ENCODE measurements at places on chromosomes 3 and 15.
A peak's percentile ranks its signal among the peaks of the same experiment; 100 is the strongest.

- no peak for DNase-seq
Measured at GRCh38 chr3:139540651-139541531, 1.3 kb upstream of the RBP1 start.

DNA sequence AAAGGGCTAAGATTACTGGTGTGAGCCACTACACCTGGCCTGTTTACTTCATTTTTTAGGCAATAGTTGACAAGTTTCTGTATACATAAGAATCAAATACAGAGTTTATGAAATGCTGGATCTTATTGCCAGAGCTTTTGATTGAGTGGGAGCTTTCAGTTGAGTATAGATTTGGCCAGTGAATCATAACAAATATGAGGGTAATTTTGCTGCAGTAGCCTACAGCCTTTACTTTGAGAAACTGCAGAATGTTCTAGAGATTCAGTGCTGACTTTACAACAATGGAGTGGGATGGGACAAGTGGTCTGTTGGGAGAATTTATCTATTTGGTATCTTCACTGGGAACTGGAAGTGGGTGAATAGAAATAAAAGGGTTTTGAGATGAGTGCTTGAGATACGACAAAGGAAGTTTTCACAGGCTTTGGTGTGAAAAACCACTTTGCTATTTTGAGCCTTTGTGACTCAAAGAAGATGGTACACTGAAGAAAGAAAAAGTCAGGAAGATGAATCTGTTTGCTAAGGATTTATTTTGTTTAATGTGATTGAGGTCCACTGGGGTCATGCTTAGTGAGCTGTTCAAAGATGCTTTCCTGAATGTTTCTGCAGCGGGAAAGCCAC, 227.8 kb downstream of the UBE2E2 start:
- DNase-seq, result no peak

DNA sequence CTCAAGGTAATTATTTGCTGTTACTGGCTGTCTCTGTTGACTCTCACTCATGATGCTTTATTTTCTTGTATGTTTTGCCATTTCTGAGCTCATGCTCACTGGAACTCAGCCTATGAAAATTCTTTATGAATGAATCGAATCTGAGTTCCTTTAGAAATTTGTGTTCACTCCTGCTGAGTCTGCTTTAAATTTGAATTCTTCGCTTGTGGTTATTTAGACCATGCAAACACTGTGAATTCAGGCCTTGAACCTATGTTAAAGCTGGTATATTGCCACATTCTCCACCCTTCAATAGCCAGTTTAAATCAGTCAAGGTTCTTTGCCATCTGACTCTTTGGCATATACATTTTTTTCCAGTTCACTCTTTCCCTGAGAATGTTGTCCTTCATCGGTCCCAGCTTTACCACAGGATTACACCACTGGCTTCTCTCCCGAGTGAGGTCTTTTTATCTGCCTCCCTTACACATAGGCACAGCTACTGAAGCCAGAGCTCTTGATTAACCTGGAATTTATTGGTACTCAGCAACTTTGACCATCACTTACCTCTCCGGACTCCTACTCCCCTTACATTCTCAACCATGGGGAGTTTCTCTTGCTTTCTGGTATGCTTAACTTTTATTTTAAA, 400.6 kb downstream of the VPS13C start:
- peak; percentile 67 for DNase-seq

DNA sequence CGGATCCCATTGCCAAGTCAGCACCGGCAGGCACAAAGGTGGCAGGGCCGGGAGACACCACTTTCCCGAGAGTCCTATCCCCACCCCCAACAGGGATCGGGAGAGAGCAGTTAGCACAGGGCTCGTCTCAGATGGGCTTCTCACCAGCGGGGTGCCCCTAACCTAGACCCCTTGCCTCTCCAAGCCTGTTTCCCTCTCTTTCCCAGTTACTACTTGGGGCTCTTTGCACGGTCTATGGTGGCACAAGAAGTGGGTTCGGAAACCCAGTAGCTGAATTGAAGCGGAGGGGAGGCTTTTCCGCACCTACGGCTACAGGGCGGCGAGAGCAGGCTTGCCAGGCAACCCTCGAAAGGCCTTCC, 383 bp upstream of the EFCC1 start:
- no peak for DNase-seq

DNA sequence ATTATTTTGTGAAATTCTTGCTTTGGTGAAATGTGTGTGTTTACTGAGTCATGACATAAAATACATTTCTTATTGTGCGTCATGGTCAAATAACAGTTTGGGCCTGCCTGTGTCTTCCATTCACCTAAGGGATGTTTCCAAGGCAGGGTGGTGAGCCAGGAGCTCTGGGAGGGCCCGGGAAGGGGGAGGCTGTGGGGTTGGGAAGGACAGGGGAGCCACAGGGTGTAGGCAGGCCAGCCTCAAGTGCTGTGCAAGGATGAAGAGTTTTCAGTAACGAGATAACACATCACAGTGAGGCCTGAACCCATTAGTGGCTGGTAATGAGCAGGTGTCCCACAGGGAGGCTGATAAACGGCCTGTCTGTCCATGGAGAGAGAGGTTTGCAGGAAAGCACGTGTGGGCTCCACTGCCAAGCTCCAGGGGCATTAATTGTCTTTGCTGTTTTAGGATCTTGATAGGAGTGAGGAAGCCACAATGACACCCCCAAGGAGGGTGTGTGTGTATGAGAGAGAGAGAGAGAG, 35.6 kb upstream of the SEC13 start:
- DNase-seq, result no peak

GRCh38 chr3:53217175-53217574, 38.6 kb downstream of the TKT start:
- DNase-seq, result no peak

DNA sequence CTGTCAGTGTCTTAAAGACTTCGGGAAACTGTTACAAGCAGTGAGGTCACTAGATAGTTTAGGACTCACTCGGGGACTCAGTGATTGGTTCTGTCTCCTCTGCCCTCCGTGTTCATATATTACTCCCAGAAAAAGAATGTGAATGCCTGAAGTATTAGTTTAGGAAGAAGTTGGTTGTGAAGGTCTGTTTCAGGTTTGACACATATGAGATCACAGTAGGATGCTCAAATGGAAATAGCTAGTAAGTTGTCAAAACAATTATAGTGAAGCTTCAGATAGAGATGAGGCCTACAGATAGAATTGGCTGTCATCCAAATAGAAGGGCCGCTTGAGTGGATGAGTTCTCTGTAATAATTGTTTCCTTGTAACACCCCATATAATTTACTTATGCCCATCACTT, 172.6 kb downstream of the PLCL2 start:
- DNase-seq, result no peak

- no peak for DNase-seq
Measured at GRCh38 chr3:141854599-141854998, 21.8 kb upstream of the ATP1B3 start.

- no peak for DNase-seq
Measured at GRCh38 chr3:33629219-33629618, 88.8 kb downstream of the CLASP2 start.

GRCh38 chr15:98976500-98976899, 31.1 kb downstream of the PGPEP1L start:
- no peak for DNase-seq

GRCh38 chr3:154952553-154952952, 127.6 kb upstream of the MME start:
- DNase-seq, result peak; percentile 10

GRCh38 chr3:31185062-31185357, 290.5 kb upstream of the GADL1 start:
- peak; percentile 75 for DNase-seq

DNA sequence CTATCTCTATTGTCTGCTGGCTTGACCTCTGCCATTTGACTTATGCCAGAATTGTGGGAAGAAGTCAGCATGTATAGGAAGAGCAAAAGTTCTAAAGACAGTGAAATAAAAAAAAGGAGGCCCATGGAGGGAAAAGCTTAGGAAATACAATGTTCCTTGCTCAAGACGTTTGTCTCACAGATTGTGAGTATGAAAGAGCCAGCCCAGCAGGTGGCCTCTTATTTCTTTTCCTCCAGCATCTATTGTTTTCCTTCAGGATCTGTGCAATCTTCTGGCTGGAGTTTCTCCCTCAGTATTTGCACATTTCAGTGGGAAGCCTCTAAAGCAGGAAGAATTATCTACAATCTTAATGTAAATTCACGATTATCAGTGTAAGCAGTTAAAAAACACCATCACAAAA, 43.7 kb downstream of the ZDHHC3 start:
- no peak for DNase-seq

DNA sequence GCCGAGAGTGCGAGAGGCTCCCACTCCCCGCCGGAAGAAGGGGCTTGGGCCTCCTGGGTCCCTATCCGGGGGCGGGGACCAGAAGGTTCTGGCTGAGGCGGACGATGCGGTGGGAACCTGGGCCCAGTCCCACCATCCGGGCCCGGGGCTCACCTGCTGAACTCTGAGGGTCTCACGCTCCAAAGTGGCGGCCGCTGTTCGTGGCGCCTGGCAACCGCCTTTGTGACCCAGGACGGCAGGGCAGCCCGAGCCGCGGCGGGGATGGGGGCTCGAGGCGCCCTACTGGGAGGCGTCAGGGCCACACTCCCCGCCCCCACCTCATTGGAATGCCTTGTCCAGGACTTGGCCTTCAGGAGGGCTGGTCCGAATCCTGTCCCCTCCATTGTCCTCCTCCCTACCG, at the start of gene FANCD2OS:
Gene FANCD2OS, minus strand, starts transcription at position 165 of the 400 bp plus-strand sequence. CDS start 3,481 bp downstream, outside the sequence.
- no peak for DNase-seq

DNA sequence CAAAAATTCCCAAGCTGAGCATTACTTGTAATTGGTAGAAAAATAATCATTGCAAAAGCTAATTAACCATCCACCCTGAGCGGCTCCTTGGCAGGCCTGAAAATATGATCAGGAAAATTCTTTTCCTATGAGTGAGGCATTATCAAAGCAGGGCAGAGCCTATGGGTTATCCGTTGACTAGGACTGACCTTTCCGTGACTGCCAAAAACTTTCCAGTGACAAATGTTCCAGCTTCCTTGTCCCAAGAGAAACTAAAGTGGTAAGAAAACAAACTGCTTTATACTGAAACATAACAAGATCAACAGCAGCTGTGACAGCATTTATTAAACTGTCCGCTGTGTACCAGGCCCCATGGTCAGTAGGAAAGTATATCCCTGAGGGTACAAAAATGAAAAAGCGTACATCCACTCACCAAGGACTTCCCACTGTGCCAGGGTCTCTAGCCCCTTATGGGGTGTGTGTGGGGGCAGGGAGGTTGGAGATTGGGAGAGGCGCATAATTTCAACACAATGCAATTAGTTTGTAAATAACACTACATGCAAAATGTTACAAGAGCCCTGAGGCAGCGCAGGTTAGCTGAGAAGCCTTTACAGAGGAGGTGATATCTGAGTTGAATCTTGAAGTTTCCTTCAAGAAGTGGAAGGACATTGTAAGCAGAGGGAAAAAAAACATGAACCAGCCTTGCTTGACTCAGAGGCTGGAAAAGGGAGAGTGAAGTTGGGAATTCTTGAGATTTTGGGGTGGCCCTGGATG, 8.5 kb downstream of the LIPC start:
- DNase-seq, result peak; percentile 67

DNA sequence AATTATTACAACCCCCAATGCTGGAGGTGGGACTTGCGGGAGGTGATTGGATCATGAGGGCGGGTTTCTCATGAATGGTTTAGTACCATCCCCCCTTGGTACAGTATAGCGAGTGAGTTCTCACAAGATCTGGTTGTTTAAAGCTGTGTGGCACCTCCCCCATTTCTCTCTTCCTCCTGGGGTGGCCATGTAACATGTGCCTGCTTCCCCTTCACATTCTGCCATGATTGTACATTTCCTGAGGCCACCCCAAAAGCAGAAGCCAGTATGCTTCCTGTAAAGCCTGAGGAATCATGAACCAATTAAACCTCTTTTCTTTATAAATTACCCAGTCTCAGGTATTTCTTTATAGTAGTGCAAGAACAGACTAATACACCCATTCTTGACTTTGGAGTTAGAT, 20.3 kb upstream of the PROK2 start:
- DNase-seq, result no peak

DNA sequence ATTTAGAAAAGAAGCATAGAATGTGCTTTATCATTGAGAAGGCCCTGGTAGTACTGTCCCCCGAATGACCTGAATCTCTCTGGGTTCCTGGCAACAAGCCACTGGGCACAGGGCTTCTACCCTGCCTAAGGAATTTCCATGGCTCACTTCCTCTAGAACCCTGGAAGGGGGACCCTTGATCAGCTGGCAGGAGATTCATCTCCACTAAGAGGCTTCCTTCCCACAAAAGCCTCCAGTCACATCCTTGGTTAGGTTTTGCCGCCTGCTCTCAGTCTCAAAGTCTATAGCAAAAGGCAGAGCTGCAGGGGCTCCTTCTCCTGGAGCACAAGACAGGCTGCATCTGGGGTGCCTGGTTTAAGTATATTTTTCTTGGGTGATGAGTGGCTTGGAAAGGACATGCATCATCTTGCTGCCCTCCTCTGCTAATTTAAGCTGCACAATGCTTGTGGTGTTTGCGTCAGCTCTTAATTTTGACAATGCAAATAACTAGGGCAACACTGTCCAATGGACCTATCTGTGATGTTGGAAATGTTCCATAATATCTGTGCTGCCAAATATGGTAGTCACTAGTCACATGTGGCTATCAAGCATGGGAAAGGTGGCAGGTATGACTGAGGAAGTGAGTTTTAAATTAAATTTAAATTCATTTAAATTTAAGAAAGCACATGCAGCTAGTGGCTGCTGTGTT, 33.4 kb upstream of the RARRES1 start:
- DNase-seq, result no peak

GRCh38 chr3:73848173-73848906, 223.6 kb upstream of the PDZRN3 start:
- peak; percentile 55 for DNase-seq

GRCh38 chr3:59717679-59718205, 667.9 kb upstream of the CFAP20DC start:
- peak; percentile 15 for DNase-seq

DNA sequence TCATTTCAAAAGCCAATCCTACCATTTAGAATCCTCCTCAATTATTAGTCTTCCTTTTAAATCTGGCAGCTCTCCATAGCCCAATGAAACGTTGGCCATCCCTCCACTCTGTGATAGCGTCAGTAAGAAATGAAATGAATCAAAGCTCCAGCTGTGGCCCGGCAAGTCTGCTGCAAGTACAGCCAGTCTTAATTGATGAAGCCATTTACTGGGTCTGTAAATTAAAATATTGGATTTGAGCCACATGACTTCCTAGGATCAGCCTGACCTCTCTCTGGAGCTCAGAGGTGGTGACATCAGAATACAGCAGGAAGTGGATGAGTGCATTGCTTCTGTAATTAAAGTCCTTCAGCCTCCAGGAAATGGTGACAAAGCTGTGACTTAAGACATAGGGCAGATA, 347.0 kb upstream of the LMCD1 start:
- DNase-seq, result peak; percentile 9

DNA sequence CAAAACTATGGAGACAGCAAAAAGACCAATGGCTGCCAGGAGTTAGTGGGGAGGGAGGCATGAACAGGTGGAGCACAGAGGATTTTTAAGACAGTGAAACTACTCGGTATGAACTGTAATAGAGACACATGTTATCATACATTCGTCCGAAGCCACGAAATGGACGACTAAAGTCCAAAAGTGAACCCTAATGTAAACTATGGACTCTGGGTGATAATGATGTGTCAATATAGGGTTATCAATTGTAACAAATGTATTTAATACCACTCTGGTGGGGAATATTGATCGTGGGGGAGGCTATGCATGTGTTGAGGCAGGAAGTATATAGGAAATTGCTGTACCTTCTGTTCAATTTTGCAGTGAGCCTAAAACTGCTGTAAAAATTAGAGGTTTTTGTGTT, 107.0 kb downstream of the CPN2 start:
- no peak for DNase-seq
